ENCODE measurements at places on chromosomes 5 and 9.

GRCh38 chr5:103385722-103386121, 127.2 kb downstream of the MACIR start:
- no peak for DNase-seq

DNA sequence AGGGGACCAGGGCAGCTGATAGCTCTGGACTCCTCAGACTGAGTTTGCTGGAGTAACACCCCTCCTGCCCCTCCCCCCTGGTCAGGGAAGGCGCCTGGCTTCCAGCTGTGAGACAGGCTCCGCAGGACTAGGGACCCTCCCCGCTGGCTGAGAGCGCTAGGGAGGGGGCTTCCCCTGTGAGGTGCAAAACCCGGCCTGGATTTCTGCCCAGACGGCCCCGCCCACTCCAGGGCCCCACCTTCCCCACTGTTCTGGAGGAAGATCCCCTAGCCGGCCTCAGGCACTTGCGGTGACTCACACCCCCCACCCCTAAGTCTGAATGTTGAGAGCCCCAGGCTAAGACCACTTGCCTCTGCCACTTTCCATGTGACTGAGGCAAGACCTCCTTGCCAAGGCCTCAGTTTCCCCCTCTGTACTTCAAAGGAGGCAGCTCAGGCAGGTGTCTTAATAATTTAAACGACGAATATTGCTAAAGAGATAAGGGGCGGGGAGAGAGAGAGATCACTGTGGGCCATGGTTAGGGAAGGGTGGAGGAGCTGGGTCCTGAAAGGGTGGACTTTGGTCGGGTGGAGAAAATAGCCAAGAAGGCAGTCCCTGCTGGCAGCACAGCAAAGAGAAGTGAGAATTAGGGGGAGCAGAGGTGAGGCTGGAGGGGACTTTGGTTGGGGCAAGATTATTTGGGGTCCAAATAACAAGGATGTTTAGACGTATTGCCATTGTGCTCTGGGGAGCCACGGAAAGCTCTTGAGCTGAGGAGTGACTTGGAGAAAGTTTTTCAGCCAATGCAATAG, 1.0 kb upstream of the DAB2IP start:
- DNase-seq: no peak

DNA sequence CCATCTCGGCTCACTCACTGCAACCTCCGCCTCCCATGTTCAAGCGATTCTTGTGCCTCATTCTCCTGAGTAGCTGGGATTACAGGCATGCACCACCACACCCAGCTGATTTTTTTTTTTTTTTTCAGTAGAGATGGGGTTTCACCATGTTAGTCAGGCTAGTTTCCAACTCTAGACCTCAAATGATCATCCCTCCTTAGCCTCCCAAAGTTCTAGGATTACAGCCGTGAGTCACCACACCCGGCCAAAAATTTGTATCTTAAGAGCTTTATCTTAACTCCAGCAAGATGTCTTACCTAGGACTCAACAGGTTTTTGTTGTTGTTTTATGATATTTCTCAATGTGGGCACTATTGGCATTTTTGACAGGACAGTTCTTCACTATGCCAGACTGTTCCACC, 27.9 kb downstream of the LYRM7 start:
- DNase-seq: no peak

GRCh38 chr5:1731091-1731639, 68.5 kb downstream of the MRPL36 start:
- DNase-seq: no peak

DNA sequence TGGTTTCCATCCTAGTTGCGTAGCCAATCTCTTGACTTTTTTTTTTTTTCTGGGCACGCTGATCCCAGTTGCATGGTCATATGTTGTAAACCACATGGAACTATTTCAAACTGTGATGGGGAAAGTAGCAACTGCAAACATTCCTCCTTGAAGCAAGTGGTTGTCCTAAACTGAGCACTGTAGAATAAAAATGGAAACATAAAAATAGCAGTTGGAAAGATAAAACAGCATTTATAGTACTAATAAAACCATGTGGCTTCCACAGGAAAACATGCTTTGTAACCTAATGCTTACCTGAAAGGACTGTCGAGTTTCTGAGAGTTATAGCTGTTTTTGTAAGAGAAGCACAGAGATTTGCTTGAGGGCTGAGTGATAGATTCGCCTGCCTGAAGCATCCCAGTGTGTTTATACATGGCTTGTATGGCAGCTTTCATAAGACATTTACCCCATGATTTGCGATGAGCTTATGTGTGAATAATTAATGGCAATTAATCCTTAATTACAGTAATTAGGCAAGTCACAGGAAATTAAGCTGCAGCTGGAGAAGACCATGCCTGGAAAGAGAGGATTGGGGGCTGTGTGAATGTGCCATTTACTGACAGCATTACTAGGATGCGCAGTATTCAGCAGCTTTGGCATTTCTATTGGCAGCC, 136.5 kb downstream of the PBX3 start:
- no peak for DNase-seq

- DNase-seq: no peak
Measured at GRCh38 chr5:9188131-9188530, 357.7 kb downstream of the SEMA5A start.

GRCh38 chr5:94522117-94522516, 96.3 kb downstream of the KIAA0825 start:
- DNase-seq: no peak

DNA sequence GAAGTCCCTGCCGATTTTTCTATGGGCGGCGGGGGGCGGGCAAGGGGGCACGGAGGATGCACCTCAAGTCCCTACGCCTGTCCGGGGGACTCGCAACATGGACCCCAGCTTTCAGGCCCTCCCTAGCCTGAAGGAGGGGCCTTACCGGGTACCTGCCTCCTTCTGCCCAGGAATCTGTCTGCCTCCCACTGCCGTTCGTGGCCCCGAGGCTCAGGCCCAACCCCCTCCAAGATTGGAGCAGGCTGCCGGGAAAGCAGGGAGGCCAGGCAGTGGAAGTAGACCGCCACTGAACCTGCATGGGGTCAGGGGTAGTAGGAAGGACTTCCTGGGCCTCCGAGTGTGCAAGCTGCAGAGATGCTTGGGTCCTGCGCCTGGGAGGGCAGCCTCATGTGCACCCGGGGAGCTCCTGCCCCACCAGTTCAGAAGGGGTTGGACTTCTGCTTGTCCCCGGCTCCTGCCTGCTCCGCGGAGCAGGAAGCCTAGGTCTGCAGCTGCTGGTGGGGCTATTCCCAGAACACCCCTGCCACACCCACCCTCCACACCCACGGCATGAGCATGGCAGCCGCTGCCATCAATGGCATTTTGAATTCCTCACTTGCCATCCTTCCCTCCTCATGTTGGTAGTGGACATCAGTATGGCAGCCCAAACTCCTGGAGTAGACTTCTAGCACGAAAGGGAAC, 1312.7 kb upstream of the ACO1 start:
- DNase-seq: no peak

- no peak for DNase-seq
Measured at GRCh38 chr5:10244342-10244944, 5.2 kb downstream of the ATPSCKMT start.

DNA sequence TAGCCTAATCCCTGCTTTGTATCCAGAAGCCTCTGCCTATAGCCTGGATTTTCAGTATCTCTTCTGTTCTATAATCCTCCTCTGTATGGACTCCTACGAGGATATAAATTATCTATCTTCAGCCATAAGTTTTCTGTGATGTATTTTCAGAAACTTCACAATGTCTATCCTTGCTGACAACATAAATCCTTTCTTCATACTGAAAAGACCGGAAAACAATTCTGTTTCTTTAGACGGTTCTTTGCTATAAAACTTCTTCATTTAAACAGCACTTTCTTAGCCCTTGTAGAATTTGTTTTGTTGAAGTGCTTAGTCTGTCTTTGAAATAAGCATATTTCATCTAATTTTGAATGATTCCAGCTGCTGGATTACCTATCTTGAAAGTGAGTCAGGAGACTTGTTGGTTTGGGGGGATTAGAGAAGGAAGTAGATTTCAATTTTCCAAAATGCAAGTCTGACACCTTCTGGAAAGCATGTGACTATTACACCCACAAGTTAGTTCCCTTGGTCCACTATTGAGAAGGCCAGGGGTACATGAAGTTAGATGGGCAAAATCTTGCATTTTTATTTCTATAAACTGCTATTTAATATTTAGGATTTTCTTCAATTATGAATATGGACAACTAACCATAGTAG, 96.3 kb upstream of the RANBP3L start:
- no peak for DNase-seq

DNA sequence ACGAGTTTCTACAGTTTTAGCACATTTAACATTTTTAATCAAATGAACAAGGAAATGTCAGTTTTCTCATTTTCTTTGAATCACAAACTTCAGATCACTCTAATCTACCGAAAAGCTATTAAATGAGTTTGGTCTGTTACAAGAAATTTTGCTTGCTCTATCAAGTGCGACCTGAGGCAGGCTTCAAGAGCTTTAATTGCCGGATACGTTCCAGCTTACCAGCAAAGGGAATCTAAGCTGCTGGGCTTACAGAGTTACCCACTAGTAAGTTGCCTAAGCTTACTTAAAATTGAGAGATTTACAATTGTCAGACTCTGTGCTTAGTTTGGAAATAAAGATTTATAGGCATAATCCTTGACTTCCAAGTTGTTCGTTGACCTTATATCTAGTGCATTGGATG, 10.6 kb downstream of the SCGB3A1 start:
- DNase-seq: no peak

Data from amygdala (tissue), 56 donors.